ENCODE measurements at places on chromosomes 7 and 10.
A peak's percentile ranks its signal among the peaks of the same experiment; 100 is the strongest.

GRCh38 chr10:75660823-75661222, 229.4 kb downstream of the LRMDA start:
- DNase-seq: no peak

- DNase-seq: no peak
Measured at GRCh38 chr7:128421384-128421783, 11.6 kb upstream of the IMPDH1 start.

DNA sequence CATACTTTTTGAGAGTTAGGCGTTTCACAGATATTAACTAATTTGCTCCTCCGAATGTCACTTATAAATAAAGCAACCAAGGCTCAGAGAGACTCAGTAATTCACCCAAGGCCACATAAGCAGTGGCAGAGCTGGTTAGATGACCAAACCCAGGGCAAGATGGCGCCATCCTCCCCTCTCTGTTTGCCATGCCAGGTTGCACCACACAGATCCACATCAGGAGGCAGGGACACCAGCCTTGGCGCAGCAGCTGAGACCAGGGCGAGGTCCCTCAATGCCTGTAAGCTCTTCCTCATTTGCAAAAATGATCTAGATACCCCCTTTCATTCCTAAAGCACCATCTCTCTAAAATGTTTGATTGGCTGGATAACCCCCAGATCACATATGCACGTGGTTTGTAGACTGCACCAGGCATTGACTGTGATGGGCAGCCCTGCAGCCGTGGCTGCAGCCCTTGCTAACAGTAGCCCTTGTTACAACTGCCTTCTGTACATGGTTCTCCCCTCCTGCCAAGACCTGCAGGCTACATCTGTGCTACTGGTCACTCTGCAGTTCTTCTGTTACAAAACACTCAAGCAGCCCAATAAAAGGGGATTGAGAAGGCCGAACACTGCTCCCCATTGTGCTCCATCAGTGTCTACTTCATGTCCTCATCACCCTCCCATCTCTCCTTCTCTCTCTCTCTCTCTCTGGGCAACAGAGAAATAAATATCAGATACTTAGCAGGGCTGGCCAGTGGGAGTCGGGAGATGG, 298.6 kb downstream of the PRPF18 start:
- no peak for DNase-seq

DNA sequence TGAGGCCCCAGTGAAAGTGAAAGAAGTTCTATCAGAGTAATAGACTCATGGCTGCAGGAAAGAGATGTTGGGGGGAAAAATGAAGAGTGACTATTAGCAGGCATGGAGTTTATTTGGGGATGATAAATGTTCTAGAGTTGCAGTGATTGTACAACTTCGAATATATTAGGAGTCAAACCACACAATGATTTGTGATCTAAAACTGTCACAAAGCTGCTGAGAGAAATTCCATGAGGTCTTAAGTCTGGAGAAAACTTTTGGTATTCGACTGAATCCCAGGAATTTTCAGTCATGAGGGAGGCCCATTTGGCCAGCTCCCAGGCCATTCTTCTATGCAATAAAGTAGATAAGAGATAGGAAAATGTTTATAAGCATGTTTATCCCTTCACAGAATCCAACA, 55.9 kb upstream of the UNC5B start:
- no peak for DNase-seq

- no peak for DNase-seq
Measured at GRCh38 chr10:117980755-117981702, 65.7 kb downstream of the RAB11FIP2 start.

DNA sequence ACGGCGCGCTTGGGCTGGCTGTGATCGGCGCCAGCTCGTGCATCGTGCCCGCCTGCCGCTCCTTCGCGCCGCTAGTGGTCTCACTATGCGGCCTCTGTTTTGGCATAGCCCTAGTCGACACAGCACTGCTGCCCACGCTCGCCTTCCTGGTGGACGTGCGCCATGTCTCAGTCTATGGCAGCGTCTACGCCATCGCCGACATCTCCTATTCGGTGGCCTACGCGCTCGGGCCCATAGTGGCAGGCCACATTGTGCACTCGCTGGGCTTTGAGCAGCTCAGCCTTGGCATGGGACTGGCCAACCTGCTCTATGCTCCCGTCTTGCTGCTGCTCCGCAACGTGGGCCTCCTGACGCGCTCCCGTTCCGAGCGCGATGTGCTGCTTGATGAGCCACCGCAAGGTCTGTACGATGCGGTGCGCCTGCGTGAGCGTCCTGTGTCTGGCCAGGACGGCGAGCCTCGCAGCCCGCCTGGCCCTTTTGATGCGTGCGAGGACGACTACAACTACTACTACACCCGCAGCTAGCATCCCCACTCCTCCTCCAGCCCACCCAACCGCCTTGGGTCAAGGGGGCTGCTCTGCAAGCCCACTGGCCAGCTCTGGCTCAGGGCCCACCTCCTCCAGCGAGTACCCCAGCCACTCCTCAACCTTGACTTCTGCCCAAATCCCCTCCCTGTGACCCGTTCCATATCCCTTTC, 1.9 kb downstream of the SLC18A3 start:
- no peak for DNase-seq

- peak; percentile 8 for DNase-seq
Measured at GRCh38 chr10:24858288-24859270, 93.8 kb downstream of the PRTFDC1 start.

DNA sequence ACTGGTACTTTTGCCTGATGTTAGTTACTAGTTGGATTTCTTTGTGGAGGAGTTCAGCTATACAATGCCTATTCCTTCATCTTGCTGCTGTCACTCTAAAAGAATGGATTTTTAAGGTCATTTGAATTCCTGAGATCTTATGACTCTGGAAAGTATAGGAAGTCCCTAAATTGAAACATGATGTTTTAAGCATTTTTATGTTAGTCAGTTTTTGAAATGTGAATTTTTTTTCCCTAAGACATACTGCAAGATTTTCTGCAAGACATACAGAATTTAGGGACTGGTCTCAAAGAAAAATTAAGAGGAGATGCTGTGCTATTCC, 355.8 kb downstream of the SUGCT start:
- DNase-seq: no peak

GRCh38 chr7:6489612-6490011, 41.9 kb upstream of the DAGLB start:
- no peak for DNase-seq

DNA sequence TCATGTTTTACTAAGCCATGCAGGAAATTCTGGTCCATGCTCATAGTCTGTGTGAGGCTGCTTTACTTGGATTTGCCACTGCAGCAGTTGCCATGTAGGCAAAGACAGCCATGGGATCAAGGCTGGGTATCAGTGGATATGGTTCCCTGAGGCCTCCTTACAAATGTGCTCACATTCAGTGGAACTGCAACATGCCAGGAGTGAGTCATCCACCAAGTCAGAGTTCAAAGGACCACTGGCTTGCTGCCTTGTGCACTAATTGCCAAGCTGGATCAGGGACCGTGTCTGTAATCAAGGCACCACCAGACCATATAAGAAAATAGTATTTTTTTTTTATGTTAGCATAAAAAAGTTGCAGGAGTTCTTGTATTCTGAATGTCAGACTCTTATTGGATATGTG, 101.0 kb downstream of the CDCA7L start:
- DNase-seq: no peak

DNA sequence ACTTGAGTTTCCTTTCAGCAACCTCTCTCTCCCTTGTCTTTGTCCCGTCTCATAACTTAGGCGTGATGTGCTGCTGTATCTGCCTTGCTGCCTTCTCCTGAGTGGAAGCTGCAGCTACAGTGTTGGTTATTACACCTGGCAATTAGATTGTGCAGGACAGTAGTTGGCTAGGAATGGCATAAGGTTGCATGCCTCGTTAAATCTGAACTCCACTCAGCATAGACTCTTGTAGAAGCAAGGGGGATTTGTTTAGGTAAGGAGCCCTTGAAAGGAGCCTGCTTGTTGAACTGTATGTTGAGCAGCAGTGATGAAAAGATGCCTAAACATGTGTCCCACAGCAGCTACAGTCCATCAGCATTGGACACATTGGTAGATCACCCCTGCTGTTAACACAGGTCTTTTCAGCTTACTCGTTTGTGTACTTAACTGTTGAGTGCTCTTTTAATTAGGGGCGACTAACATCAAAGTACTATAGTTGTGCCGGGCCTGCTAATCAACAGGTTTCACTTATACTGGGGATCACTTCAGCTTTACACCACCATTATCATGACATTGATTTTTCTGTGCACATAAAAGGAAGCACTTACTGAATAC, 225.0 kb downstream of the AUTS2 start:
- DNase-seq: no peak

GRCh38 chr10:81875467-81876252, 666 bp downstream of the NRG3 start:
- DNase-seq: no peak

DNA sequence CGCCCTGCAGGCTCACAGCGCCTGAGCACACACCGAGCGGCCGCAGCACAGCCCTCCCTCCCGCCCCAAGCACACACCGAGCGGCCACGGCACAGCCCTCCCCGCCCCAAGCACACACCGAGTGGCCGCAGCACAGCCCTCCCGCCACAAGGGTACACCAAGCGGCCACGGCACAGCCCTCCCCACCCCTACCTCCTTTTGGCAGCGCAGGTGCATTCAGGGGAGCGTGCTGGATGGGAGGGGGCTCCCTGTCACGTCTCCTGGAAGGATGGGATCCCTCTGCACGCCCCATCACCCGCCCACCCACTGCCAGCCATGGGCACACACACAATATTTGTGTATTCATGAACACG, 482.6 kb downstream of the DNAJB6 start:
- DNase-seq: no peak

DNA sequence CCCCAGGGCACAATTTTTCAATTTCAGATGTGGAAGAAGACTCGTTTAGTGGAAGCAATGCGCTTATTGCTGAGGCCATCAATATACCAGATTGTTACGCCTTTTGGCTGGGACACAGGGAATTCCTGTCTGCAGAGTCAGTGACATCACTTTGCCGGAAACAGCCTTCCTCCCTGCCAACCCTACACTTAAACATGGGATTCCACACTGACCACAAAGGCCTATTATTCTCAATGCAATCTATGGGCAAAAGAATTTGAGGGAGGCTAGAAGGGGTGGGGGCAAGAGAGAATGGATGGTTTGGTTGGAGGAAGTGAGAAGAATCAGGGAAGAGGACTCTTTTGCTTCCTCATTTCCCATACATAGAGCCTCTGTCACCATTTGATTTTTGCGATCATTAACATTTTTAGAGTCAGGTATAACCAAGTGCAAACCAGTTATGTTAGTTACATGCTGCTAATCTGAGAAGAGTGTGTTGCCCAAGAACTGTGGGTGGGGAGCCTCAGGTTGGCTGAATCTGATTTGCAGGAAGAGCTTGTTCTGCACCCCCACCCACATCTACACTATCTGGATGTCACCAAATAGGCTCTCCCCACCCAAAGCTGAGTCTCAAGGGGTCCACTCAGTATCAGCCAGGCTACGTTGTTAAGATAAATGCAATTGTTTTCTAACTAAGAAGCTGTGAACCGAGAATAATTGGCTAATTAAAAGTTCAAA, 58.2 kb downstream of the ENTPD1 start:
- peak; percentile 77 for DNase-seq

DNA sequence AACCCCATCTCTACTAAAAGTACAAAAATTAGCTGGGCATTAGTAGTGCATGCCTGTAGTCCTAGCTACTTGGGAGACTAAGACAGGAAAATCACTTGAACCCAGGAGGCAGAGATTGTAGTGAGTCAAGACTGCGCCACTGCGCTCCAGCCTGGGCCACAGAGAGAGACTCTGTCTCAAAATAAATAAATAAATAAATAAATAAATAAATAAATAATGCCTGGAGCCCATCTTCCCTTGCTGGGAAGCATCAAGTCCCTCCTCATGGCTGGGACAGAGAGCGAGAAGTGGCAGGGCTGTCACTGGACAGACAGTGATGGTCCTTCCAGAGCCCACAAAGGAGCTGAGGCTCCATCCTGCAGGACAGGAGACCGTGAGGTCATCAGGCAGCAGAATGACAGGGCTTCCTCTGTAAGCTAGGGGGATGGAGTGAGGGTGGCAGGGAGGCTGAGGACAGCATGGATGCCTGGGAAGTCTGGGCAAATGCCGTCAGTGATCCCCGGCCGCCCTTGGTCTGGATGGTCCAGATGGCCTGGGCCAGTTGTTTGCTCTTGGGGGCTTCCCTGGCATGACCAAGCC, 36.4 kb upstream of the ELN start:
- no peak for DNase-seq

DNA sequence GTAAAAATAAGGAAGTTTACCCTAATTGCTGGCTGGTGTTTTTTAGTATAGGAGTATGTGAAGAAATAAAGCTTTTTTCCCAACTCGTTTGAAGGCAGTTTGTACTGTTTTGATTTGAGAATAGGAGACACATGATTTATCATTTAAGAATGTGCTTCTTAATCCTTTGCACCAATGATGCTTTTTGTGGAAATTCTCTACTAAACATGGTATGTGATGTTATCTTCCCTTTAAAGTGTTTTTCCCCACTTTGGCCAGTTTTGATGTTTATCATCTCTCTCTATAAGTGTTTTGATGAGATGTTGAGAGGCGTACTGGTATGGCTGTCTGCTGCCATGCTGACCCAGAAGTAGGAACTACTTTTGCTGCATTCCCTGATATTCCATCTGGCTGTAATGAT, 85.1 kb downstream of the SUGCT start:
- peak; percentile 53 for DNase-seq

- no peak for DNase-seq
Measured at GRCh38 chr7:129279757-129280156, 54.9 kb downstream of the AHCYL2 start.

GRCh38 chr10:43204042-43204942, 62.6 kb downstream of the RASGEF1A start:
- no peak for DNase-seq

DNA sequence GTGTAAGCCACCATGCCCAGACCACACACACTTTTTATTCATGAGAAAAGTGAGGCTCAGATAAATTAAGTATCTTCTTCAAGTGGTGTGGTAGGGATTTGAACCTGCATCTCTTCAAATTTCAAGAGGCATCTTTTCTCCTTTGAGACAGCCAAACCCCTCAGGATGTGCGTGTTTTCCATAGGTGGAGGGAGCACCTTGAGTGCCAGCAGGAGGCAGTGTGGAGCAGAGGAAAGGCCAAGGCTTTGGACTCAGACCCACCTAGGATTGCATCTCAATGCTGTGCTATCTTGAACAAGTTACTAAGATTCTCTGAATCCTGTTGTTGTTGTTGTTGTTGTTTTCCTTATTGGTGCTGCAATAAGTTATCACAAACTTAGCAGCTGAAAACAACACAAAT, 40.2 kb upstream of the MYL10 start:
- DNase-seq: no peak

DNA sequence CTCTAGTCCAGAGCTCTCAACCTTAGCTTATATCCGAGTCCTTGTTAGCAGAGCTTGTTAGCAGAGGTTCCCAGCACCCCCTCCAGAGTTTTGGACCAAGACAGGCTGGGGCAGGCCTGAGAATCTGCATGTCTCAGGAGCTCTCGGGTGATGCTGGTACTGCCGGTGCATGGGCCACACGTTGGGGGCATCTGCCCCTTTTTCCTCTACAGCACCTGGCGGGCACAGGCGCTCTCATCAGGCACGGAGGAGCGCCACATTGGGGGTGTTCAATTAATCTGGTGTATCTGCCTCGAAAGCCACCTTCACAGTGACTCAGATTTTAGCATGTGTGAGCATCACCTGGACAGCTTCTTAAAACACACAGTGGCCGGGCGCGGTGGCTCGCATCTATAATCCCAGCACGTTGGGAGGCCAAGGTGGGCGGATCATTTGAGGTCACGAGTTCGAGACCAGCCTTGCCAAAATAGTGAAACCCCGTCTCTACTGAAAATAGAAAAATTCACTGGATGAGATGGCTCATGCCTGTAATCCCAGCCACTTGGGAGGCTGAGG, 117.7 kb downstream of the ELFN1 start:
- no peak for DNase-seq

Data from hepatic stellate cell (primary cell).